ENCODE measurements at places on chromosomes 7 and 10. TPM values are rescaled to one million over a fixed set of nuclear protein-coding genes. Genes with fewer than 3 reads are reported as not detected.

GRCh38 chr10:22978918-22979317 is 51.1 kb downstream of the ARMC3 start:
- DNase-seq = no peak

DNA sequence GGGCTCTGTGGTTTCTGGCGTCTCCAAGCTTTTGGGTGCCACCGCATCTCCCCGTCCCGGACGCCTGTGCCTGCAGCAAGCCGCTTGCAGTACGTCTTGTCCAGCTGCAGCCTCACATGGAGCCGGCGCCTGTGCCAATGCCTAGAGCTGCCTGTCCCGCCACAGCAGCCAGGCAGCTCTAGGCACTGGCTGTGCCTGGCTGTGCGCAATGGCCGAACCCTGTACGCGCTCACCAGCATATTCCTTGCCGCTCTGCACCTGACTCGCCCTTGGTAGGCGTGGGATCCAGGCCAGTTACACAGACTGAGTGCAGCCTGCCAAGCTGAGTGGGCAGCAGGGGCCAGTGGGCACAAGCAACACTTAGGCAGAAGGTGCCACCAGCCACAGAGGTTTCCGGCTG is 381.2 kb upstream of the SORCS1 start:
- no peak for DNase-seq

The HTR5A gene
- not detected for total RNA-seq

The NKX2-3 gene
- not detected for total RNA-seq
